Peyer's patch (tissue), 4 donors: ENCODE measurements at places on chromosomes 3 and 15. TPM values are rescaled to one million over a fixed set of nuclear protein-coding genes. Genes with fewer than 3 reads are reported as not detected.

SEMA6D gene
- total RNA-seq, result 95.5 TPM

- DNase-seq, result no peak
- no peaks in the 10 kb centered on the region for H3K27me3 ChIP-seq
- H3K4me1 ChIP-seq, result no peaks in the 10 kb centered on the region
- no peak overlapping the region for H3K4me3 ChIP-seq
Observed at GRCh38 chr3:177679568-177680471, 482.5 kb upstream of the TBL1XR1 start.

- H3K4me3 ChIP-seq, result no peak overlapping the region
- no peaks in the 10 kb centered on the region for H3K27me3 ChIP-seq
- no peaks in the 10 kb centered on the region for H3K4me1 ChIP-seq
- no peaks in the 10 kb centered on the region for H3K36me3 ChIP-seq
- no peak for DNase-seq
Observed at GRCh38 chr3:27800261-27800660, 78.1 kb upstream of the EOMES start.

DNA sequence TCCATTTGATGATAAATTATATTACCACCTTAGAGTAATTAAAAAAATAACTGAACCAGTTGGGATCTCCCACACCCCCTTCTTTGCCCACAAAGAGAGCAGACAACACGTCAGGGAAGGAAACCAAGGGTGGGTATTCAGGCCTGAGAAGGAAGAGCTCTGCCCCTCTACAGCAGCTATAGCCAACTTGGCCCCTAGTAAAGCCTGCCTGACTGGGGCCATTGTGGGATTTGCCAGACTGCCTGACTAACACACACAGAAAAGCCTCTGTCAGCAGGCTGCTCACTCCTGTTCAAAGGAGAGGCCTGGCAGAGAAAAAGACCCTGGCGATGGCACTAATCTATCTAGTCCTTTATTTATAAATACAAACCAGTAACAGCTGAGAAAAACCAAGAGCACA, 41.4 kb downstream of the ATP8B4 start:
- H3K4me3 ChIP-seq, result no peak overlapping the region
- H3K27me3 ChIP-seq, result no peaks in the 10 kb centered on the region
- DNase-seq, result no peak
- no peak overlapping the region for H3K27ac ChIP-seq
- H3K36me3 ChIP-seq, result no peaks in the 10 kb centered on the region

NEK10 gene
- 6.0 TPM for total RNA-seq

GRCh38 chr15:53197426-53197839, 407.3 kb upstream of the ONECUT1 start:
- H3K4me1 ChIP-seq, result no peaks in the 10 kb centered on the region
- DNase-seq, result peak; percentile 69
- H3K27ac ChIP-seq, result no peak overlapping the region
- H3K36me3 ChIP-seq, result no peaks in the 10 kb centered on the region

GRCh38 chr3:4808637-4809036, 170.6 kb upstream of the BHLHE40 start:
- H3K27me3 ChIP-seq, result no peaks in the 10 kb centered on the region
- H3K4me3 ChIP-seq, result no peak overlapping the region
- no peak overlapping the region for H3K27ac ChIP-seq
- no peaks in the 10 kb centered on the region for H3K4me1 ChIP-seq
- peaks cover 10% of the 10 kb centered on the region for H3K36me3 ChIP-seq
- DNase-seq, result no peak

GRCh38 chr3:20657560-20657959, 471.6 kb upstream of the SGO1 start:
- H3K36me3 ChIP-seq, result no peaks in the 10 kb centered on the region
- DNase-seq, result no peak
- H3K4me3 ChIP-seq, result no peak overlapping the region
- H3K4me1 ChIP-seq, result no peaks in the 10 kb centered on the region
- no peaks in the 10 kb centered on the region for H3K27me3 ChIP-seq

DNA sequence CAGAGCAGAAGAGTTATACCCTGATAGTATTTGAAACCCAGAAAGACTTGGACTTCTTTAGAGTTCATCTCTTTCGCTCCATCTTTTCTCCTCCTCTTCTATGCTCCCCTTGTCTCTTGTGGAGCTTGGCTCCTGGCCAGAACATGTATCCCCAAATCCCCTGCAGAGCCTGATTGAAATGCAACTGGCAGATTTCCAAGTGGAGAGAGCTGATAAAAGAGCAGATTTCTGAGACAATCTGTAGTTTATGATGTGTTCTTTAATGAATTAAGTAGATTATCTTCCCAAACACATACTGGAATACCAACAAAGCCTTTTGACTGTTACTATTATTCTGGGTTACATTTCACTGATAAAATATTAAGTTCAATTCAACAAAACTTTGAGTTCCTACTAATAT, 33.4 kb downstream of the UNC13C start:
- no peaks in the 10 kb centered on the region for H3K4me1 ChIP-seq
- H3K4me3 ChIP-seq, result no peak overlapping the region
- no peaks in the 10 kb centered on the region for H3K27me3 ChIP-seq
- DNase-seq, result no peak
- H3K36me3 ChIP-seq, result no peaks in the 10 kb centered on the region

GRCh38 chr3:126606001-126606400, 47.3 kb upstream of the C3orf22 start:
- H3K27ac ChIP-seq, result no peak overlapping the region
- H3K4me1 ChIP-seq, result no peaks in the 10 kb centered on the region
- H3K4me3 ChIP-seq, result no peak overlapping the region
- peaks cover 19% of the 10 kb centered on the region for H3K36me3 ChIP-seq
- no peaks in the 10 kb centered on the region for H3K27me3 ChIP-seq
